Naive thymus-derived CD4-positive, alpha-beta T cell (primary cell): ENCODE measurements at places on chromosomes 7 and 10. TPM values are rescaled to one million over a fixed set of nuclear protein-coding genes. Genes with fewer than 3 reads are reported as not detected.

The FZD1 gene
- total RNA-seq: 3.4 TPM

The PTPRN2 gene
- 1.3 TPM for total RNA-seq

The DNA2 gene
- total RNA-seq: 3.8 TPM

The AASS gene
- 4.1 TPM for total RNA-seq

The PRPS1L1 gene
- total RNA-seq: not detected

The IMPDH1 gene
- total RNA-seq: 73.6 and 77.3 TPM in 2 replicates

The ANKRD61 gene
- not detected for total RNA-seq

The COL13A1 gene
- total RNA-seq: 0.88 TPM
